ENCODE measurements at places on chromosomes 7 and 10.

GRCh38 chr7:19508821-19509220 is 200.0 kb downstream of the POLR1F start:
- DNase-seq: no peak

GRCh38 chr7:16915405-16915804 is 33.6 kb upstream of the AGR3 start:
- DNase-seq: no peak

- DNase-seq: no peak
Measured at GRCh38 chr10:75754096-75754831, 322.8 kb downstream of the LRMDA start.

GRCh38 chr7:20454202-20454601 is 123.5 kb downstream of the ITGB8 start:
- DNase-seq: no peak

DNA sequence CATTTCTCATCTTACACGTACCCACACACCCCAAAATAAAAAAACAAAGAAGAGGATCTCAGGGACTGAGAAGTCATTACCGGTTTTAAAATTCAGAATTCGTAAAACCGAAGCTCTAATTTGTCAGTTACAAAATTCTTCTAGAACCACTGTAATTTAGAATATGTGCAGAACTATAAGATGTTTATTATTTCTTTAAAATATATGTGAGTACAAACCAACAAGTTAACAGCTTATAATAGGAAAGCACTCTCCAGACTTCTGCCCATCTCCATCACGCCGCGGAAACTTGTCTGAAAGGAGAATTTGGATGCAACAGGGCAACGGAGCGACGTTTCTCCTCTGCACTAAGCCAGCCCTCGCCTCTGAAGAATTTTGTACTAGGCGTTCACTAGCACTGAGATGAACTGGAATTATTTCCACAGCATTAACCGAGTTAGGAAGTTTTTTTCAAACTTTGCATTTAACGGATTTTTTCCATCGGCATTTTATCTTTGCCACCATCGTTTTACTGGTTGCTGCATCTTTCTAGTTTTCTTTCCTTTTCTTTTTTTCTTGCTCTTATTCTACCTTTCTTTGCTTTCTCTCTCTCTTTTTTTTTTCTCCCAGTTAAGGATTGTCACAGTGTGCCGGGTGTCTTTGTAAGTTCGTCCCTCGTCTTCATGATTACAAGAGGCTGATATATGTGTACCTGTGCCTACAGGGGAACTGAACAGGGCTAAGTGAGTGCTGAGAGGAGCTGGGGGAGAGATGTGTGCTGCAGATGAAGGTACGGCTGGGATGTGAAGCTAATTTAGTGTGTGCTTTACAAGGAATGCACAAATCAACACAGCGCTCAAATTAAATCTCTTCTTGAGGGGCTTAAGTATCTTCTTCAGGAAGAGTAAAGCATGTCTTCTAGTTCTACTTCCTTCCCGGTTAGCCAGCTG is 295.9 kb upstream of the NFE2L3 start:
- no peak for DNase-seq

DNA sequence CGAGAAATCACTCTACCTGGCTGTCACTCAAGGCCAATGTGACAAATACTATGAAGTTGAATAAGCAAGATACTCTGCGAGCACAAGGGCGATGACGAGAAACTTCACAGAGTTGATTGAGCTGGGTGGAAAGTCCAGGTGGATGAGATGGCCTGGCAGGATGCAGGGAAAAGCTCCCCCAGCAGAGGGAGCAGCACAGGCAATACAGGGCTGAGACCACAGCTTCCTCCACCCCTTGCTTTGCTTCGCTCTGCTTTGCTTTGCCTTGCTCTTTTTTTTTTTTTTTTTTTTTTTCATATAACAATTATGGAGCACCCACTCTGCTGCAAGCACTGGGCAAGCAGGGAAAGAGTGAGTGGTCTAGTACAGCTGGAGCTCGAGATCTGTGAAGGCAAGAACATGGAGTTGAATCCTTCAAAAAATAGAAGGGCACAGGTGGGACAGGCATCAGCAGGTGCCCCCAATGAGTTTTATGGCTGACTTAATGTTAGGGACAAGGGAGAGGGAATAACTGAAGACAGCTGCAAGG is 88.3 kb downstream of the CABCOCO1 start:
- no peak for DNase-seq

DNA sequence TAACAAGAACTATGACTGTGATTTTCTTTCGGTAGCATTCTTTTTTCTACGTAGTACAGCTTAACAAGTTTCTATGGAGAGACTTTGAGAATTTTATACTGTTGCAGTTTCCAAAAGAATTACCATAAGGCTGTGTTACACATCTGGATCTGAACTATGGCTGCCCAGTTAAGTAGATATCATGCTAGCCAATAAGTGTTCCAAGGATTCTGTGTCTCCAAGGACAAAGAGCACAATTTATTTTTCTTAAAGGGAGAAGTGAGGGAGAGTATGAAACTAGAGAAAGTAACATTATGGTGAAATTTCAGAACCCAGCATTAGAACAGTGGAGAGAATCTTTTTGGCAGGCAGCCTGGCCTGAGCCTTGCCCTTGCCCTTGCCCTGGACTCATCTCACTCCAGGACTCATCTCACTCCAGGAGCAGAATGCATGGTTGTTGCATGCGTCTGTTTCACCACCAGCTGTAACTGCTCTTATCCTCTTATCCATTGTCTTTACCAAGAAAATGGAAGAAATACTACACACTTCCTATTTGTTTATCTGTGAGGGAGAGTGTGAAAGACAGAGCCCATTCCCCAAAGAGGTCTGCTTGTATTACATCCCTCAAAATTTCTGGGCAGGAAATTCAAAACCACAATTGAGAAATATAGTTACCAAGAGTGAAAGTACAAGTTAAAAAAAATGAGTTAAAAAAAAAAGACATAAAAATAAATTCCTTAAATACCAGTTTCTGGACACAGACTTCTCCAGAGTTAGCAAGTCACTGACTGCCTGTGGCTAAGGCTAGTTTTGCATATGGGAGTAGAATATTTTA is 1067.5 kb downstream of the NRG3 start:
- no peak for DNase-seq

Data from osteocyte (in vitro differentiated cells).